ENCODE measurements at places on chromosomes 3 and 15.
A peak's percentile ranks its signal among the peaks of the same experiment; 100 is the strongest.

DNA sequence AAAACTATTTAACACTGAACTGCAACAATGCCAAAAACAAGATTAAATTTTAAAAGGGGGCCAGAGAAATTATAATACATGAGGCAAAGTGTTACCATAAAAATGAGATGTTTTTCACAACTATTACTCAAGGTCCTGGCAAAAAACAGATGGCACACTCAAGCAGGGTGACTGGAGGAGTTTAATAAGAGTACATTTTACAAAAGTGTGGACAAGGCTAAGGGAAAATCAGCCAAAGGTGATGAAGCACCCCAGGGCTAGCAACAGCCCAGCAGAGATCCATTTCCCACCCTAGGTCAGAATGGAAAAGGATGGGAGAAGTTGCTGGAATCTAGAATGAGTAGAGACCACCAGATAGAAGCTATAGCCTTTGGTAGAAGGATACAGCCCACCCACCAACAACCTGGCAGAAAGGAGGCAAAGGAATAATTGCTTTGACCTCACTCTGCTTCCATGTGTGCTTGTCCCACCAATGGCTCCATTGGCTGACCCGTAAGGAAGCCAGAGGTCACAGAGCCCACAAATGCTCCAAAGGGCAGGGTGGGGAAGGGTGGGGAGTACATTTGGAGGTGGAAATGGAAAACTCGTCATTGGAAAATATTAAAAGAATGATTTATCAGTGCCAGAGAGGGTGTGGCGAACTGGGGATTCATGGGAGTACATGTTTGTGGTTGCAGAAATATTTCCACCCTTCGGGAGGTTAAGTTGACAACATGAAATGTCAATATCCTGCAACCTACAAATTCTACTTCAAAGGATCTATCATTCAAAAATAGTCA, 161.0 kb upstream of the UBE2E2 start:
- peak; percentile 55 for DNase-seq

GRCh38 chr3:168269001-168269400, 173.3 kb upstream of the GOLIM4 start:
- DNase-seq: no peak

DNA sequence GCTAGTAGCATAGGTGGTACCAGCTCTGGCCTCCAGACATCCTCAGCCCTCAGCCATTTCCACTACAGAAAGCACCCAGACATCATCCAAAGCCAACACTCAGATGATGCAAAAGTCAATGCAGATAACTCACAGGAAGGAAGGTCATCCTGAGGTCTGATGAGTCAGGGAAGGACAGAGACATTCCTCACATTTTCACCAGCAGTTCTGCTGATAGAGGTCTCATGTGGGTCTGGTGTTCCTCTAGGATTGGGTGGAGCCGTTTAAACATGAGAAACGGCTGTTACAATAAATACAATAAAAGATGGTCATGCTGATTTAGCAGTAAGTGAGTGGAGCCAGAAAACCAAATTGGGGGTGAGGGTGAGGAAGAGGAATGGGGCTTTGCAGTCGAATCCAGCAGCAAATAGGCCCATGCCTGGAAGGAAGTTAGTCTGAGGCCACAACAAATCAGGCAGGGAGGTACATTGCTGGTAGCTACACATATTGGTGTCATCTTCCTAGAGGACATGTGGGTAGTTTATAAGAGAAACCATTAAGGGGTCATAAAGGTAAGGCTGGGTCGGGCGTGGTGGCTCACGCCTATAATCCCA, 33.3 kb upstream of the FLNB start:
- peak; percentile 91 for DNase-seq

GRCh38 chr3:111648991-111649579, 53.9 kb upstream of the ZBED2 start:
- no peak for DNase-seq

DNA sequence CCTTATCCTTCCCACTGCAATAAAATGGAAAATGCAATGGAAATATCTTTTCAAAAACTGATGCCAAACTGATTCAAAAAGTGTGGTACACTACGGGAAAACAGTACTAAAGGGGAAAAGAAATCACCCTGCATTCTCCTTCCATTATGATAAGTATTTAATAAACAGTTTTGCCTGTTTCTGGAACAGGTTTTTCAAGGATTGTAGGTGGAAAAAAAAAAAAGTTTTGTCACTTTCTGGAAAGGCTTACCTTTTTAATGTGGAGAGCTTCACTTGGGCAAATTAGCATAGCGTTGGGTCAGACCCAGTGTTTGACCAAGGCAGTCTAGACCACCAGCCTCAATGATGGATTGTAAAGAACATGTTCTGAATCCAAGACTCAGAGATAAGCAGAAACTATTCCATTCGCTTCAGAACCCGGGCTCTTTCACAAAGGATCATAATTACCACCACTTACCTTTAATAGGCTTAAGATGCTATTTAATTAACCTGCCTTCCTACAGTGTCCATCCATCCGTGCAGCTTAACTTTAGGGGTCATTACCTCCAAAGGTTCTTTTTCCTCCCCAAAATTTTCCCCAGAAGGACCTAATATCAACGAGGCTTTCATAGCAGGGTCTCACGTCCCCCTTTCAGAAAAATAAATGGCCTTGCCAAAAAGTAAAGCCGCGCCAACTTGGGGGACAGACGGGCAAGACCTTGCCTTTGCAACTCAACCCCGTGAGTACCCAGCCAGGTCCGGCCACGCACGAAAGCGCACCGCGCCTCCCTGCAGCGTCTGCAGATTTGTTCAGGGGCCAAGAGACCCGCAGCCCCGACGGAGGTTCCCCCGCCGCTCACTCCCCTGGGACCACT, 1.0 kb downstream of the DCBLD2 start:
- DNase-seq: no peak

- no peak for DNase-seq
Measured at GRCh38 chr3:48092270-48092669, 76.1 kb upstream of the MAP4 start.

DNA sequence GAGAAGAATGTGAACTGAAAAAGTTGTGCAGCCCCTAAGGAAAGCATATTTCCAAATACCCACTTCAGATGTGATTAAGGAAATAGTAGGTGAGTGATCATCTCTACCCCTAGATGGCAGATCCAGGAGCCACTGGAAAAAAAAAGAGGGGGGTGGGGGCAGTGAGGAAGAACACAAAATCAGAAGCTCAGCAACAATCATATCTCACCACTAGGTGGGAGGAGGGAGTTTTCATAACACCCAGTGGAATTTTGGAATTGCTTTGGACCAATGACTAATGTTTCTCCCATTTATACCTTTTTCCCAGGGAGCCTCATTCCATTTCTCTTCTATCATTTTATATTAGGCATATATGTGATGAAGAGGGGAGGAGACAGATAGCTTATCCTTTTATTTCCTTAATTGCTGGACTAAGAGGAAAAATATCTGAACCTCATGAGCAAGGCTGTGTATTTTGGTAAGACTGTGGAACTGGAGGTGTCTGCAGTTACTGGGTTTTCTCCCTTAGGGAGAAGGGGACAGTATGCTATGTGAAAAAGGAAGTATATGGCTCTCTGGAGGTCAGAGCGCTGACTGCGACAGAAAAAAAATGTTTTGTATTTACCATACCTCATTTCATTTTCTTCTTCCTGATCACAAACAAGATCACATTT, 363.4 kb downstream of the GAP43 start:
- DNase-seq: peak; percentile 4

DNA sequence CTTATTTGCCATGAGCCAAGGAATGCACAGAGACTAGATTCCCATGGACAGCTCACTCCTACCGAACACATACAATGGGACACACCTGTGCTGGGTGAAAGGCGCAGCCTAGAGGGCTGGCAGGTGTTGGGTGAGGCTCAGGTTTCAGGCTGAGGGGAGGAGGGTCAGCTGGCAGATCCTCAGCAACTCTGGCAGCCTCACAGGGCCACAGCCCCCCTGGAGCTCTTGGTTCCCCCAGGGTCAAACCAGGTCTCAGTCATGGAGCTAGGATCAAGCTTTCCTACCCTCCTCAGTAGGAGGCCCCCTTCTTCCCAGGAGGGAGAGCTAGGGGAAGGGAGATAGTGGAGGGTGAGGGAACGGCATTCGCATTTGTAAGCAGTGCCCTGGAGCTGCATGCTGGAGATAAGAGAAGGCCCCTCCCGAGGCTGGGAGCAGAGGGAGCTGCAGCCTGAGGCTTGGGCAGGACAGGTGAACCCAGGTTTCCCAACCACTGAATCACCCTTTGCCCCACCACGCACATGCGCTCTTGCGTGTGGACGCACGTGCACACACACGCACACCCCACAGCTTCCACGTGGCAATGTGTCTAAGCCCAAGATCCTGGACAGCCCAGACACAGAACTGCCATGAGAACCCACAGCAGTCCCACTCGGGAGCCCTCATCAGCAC, 26.3 kb upstream of the TFRC start:
- DNase-seq: no peak

- DNase-seq: peak; percentile 25
Measured at GRCh38 chr3:147630921-147631415, 221.8 kb downstream of the ZIC1 start.

- DNase-seq: no peak
Measured at GRCh38 chr15:30997270-30997669, 5.8 kb upstream of the MTMR10 start.

- DNase-seq: peak; percentile 57
Measured at GRCh38 chr15:68730471-68730919, 90.2 kb downstream of the ANP32A start.

DNA sequence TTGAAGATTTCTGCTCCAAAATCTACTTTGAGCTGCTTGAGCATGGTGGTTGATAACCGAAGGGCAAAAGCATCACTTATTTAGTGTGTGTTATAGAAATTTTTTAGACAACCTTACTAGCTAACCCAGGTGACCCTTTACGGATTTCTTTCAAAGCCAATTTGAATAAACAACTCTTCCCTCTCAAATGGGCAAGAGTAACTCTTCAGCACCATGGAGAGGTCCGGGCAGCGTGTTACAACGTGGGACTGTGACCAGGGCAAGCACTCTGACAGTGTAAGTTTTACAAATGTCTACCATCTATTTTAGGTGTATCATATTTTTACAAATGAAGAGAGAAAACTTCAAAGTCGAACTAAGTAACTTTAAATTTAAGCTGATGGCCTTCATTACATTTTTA, 471.8 kb downstream of the MFSD1 start:
- DNase-seq: peak; percentile 32

GRCh38 chr15:85555875-85556617, 175.6 kb downstream of the AKAP13 start:
- DNase-seq: no peak

- no peak for DNase-seq
Measured at GRCh38 chr15:70048198-70048565, 49.5 kb downstream of the TLE3 start.

- peak; percentile 87 for DNase-seq
Measured at GRCh38 chr3:53109891-53110771, 20.1 kb downstream of the RFT1 start.

DNA sequence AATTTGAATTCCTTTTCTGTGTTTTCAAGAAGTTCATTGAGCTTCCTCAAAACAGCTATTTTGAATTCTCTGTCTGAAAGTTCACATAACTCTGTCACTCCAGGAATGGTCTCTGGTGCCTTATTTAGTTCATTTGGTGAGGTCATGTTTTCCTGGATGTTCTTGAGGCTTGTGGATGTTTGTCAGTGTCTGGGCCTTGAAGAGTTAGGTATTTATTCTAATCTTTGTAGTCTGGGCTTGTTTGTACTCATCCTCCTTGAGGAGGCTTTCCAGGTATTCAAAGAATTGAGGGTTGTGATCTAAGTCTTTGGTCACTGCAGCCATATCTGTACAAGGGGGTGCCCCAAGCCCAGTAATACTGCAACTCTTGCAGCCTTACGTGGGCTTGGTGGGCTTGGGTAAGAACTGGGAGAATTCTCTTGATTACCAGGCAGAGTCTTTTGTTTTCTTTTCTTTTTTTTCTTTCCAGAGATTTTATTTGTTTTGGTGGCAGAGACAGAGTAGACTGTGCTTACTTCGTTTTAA, 19.3 kb upstream of the CCNDBP1 start:
- no peak for DNase-seq

DNA sequence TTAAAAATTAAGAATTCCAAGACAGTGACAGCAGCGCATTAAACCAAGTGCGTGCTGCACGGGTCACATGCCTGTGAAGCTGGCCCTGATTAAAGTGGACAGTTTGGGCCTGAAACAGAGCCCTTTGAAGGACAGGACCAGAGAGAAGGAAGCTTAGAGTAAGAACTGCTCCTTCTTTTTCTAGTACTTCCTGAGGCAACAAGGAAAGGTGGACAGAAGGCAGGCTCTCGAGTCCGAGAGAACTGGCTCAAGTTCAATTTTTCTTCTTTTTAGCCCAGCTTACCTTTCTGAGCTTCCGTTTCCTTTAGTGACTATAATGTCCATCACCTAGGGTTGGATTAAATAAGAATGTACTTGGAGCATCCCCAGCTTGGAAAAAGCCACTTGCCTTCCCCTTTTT, 26.9 kb downstream of the ANP32A start:
- no peak for DNase-seq

DNA sequence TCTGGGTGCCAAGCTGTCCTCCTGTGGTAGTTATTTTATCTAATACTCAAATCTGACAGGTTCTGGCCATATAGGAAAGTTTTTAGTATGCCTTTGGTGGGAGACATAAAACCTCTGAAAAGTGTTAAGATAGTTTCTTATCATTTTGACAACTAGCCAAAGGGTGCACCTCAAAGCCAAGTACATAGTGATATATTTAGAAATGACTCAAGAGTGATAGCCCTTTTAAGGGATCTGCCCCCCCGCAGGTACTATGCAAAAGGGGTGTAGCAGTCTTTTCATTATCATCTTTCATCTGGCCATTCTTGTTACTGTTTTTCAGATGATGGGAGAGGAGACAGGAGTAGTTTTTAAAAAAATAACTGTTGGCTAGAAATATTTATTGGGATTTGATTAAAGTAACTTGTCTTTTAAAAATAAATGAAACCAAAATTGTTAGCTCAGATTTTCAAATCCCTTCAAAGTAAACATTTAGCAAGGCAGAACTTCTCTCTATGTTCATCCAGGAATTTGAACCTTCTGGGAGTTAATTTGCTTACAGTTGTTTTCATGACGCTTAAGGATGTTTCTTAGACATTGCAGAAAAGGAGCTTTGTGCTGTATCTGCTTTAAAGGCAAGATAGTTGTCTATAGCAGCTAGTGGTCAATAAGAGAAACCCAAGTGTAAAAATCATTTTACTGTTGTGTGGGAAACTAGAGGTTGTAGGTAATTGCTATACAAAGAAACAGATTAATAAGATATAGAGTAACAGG, 5.1 kb downstream of the PHLDB2 start:
- no peak for DNase-seq

GRCh38 chr3:27533261-27533607, 49.0 kb upstream of the SLC4A7 start:
- no peak for DNase-seq

All from GM03348 (cell line).